Fibroblast of the aortic adventitia (primary cell): ENCODE measurements at places on chromosomes 11 and 22. TPM values are rescaled to one million over a fixed set of nuclear protein-coding genes. Genes with fewer than 3 reads are reported as not detected.

The UBQLN3 gene
- total RNA-seq, result 0.09 TPM in 1 of 2 replicates, not detected in the other

The RFPL2 gene
- not detected in 2 replicates for total RNA-seq

The OR5P2 gene
- not detected in 2 replicates for total RNA-seq

The ARHGAP20 gene
- 17.5 and 20.0 TPM in 2 replicates for total RNA-seq

The TMEM86A gene
- total RNA-seq, result 0.27 and 9.6 TPM in 2 replicates

The SCGB1D2 gene
- total RNA-seq, result not detected in 2 replicates

The GRAP2 gene
- total RNA-seq, result not detected in 2 replicates

The HNRNPUL2 gene
- 10.4 and 16.7 TPM in 2 replicates for total RNA-seq

The LRRC74B gene
- total RNA-seq, result not detected in 2 replicates

The TCN1 gene
- not detected in 2 replicates for total RNA-seq

The OR51B5 gene
- total RNA-seq, result not detected in 2 replicates

The JAML gene
- total RNA-seq, result not detected in 2 replicates

The GTF2H1 gene
- 71.5 and 95.4 TPM in 2 replicates for total RNA-seq

The TUB gene
- 18.2 and 19.2 TPM in 2 replicates for total RNA-seq

The HEPN1 gene
- total RNA-seq, result not detected in 2 replicates

The MS4A12 gene
- total RNA-seq, result not detected in 2 replicates

The TRIM29 gene
- total RNA-seq, result not detected in 2 replicates

The TRPM5 gene
- total RNA-seq, result not detected in 2 replicates

The UCP3 gene
- total RNA-seq, result 0.54 TPM in 1 of 2 replicates, not detected in the other

The LRRN4CL gene
- total RNA-seq, result 39.0 and 62.0 TPM in 2 replicates

The LINC01488 gene
- total RNA-seq, result not detected in 2 replicates

The TMEM25 gene
- total RNA-seq, result 7.7 and 10.3 TPM in 2 replicates

The OR56A1 gene
- total RNA-seq, result under 0.01 TPM in 1 of 2 replicates, not detected in the other

The CLMP gene
- 187 and 235 TPM in 2 replicates for total RNA-seq

The SLC22A25 gene
- not detected in 2 replicates for total RNA-seq

The GRK2 gene
- total RNA-seq, result 10.1 and 21.5 TPM in 2 replicates

The CRYBB1 gene
- not detected in 2 replicates for total RNA-seq

The C1QTNF4 gene
- total RNA-seq, result not detected in 2 replicates

The TRIM49 gene
- total RNA-seq, result not detected in 2 replicates

The KCNE3 gene
- total RNA-seq, result 0.18 and 5.9 TPM in 2 replicates

The RTN4R gene
- 0.09 TPM in 1 of 2 replicates, not detected in the other for total RNA-seq

The RAB36 gene
- total RNA-seq, result 3.5 and 4.6 TPM in 2 replicates
